ENCODE measurements at places on chromosomes 7 and 10.

DNA sequence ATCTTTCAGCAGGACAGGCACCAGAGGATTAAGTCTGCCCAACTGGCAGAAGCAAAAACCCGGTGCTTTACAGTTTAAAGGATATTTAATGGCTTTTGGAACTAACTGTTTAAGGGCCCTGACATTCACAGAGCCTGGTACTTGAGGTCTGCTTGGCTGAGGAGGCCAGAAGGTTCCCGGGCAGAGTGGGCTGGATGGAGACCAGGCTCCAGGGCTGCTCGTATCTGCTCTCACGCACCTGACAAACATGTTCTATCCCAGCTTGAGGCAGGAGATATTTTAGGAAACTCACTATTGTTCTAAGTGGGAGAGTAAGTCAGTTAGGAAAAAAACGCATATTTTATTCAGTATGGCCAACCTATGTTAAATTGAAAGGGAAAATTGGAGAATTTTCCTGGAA, 143.5 kb downstream of the ZMYND11 start:
- no peak for DNase-seq

GRCh38 chr10:15871823-15872222, 11.5 kb upstream of the MINDY3 start:
- no peak for DNase-seq

DNA sequence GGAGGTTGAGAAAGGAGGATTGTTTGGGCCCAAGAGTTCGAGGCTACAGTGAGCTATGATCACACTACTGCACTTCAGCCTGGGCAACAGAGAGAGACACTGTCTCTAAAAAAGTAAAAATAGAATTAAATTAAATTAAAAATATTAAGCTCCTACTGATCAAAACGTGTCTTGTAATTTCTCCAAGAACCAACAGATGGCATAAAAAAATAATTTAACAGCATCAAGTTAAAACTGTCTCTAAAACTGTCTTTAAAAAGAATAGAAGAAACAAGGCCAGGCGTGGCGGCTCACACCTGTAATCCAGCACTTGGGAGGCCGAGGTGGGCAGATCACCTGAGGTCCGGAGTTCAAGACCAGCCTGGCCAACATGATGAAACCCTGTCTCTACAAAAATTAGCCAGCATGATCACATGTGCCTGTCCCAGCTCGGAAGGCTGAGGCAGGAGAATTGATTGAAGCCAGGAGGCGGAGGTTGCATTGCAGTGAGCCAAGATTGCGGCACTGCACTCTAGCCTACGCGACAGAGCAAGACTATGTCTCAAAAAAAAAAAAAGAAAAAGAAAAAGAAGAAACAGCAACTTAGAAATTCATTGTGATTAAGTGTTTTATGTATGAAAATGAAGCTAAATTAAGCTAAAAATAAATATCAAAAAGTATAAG, 24.5 kb downstream of the MTPAP start:
- DNase-seq = no peak

DNA sequence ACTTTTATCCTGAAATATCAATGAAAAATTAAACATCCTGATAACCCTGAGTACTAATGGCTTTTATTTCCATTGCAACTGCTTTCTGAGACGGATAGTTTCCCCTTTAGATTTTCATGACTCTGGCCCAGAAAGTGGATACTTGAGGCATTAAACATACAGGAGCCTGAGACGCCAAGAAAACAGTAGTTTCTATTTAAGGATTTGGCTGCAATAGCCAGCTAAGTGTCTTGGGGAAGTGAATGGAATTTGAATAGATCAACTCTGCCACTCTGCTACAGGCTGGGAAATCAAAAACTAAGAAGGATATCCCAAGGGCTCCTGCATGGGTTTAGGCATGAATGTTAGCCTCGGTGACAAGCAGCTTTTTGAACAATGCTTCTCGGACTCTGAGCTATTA, 24.7 kb upstream of the GPAM start:
- DNase-seq = no peak

GRCh38 chr7:134022286-134022911, 104.7 kb upstream of the LRGUK start:
- no peak for DNase-seq

- DNase-seq = no peak
Measured at GRCh38 chr10:69751214-69751613, 50.5 kb upstream of the COL13A1 start.

DNA sequence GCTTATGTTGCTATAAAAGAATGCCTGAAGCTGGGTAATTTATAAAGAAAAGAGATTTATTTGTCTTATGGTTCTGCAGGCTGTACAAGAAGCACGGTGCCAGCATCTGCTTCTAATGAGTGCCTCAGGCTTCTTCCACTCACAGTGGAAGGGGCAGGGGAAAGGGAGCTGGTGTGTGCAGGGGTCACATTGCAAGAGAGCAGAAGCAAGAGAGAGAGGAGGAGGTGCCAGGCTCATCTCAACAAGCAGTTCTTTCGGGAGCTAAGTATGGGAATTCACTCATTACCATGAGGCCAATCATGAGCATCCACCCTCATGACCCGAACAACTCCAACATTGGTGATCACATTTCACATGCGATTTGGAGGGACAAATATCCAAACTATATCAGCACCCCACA, 17.2 kb upstream of the SLK start:
- no peak for DNase-seq

DNA sequence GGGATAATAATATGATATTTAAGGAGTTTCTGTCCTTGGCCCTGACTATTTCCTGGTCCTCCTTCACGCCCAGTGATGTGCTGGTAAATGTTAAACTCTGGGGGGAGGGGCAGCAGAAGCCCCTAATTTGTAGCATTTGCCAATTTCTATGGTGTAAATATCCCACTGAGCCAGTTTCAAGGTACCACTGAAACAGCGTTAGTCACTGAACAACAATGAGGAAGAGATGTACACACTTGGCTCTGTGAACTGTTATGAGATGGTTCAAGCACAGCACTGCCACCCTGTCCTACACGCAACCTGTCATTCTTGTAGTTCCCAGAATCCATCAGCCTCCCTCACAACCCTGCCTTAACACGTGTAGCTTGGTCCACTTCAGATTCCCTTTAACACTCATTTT, 39.8 kb downstream of the MET start:
- DNase-seq = no peak

- DNase-seq = no peak
Measured at GRCh38 chr10:18829259-18829658, 170.0 kb downstream of the ARL5B start.
